ENCODE measurements at places on chromosomes 7 and 10. TPM values are rescaled to one million over a fixed set of nuclear protein-coding genes. Genes with fewer than 3 reads are reported as not detected.

- no peak overlapping the region for H3K4me3 ChIP-seq
- H3K36me3 ChIP-seq, result no peaks in the 10 kb centered on the region
- no peak overlapping the region for H3K27ac ChIP-seq
- no peak for DNase-seq
- H3K27me3 ChIP-seq, result peaks cover 86% of the 10 kb centered on the region
These were observed 14.0 kb upstream of the UNCX start for GRCh38 chr7:1218541-1219165.

DNA sequence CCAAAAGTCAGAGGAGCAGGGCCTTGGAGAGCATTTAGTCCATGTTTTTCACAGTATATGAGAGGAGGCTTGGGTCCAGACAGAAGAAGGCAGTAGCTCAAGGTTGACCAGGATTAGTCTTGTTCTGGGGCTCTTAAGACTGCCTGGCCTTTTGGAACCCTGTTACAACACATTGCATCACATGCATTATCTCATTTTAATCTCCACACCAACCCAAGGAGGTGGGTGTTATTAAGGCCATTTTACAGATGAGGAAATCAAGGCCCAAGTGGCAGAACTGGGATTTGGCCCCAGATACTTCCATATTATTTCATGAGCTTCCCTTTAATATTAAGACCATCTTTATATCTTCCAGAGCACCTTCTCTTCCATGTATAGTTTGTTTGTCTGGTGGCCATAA, 38.8 kb downstream of the RPS24 start:
- H3K4me1 ChIP-seq, result no peaks in the 10 kb centered on the region
- H3K36me3 ChIP-seq, result no peaks in the 10 kb centered on the region
- H3K27me3 ChIP-seq, result no peaks in the 10 kb centered on the region
- DNase-seq, result no peak
- no peak overlapping the region for H3K4me3 ChIP-seq

DNA sequence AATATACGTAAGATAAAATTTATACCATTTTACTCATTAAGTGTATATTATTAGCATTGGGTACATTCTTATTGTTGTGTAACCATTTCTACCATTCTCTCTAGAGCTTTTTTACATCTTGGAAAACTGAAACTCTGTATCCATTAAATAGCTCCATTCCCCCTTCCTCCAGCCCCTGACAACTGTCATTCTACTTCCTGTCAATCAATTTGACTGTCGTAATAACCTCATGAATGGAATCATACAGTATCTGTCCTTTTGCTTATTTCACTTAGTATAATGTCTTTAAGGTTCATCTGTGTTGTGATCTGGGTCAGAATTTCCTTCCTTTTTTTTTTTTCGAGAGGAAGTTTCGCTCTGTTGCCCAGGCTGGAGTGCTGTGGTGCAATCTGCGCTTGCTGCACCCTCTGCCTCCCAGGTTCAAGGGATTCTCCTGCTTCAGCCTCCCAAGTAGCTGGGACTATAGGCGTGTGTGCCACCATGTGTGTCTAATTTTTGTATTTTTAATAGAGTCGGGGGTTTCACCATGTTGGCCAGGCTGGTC, 15.6 kb downstream of the ZRANB1 start:
- H3K4me1 ChIP-seq, result peaks cover 21% of the 10 kb centered on the region
- no peak for DNase-seq
- no peaks in the 10 kb centered on the region for H3K36me3 ChIP-seq
- no peak overlapping the region for H3K4me3 ChIP-seq

- peak within 1 kb of the TSS; percentile 56 for H3K4me3 ChIP-seq
- peak; percentile 74 for DNase-seq
- H3K36me3 ChIP-seq, result no peaks in the 10 kb centered on the region
These were observed at the start of gene LRRC4 for GRCh38 chr7:128030654-128031611. TSS of gene LRRC4 (minus strand) at chr7:128031437. CDS start at chr7:128030640, 797 bp downstream.

The YAE1 gene
- total RNA-seq, result 16.5 TPM

The GPER1 gene
- total RNA-seq, result 11.1 TPM

The SLC29A4 gene
- 0.98 TPM for total RNA-seq

The HHEX gene
- total RNA-seq, result 12.2 TPM

DNA sequence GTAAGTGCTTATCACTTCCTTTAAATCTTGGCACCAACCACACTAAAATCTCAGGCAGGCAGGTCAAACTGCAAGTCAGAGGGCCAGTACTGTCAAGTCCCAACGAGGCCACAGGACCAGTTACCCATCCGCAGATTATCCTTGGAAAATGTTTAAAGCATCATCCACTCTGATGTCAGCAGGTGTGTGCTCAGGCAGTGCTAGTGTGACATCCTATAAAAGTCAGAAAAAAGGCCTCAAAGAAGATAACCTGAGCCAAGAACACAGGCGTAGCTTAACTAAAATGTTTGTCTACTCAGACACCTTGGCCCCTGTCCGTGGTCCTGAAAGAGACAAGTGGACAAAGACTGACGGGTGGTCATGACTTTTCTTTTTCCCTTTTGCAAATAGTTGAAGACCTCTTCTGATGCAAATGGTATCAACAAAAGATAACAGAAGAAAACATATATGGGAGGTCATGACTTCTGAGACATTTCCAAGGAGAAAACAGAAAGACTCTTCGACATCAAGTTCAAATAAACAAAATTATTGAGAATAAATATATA, 309.3 kb downstream of the KCNMA1 start:
- H3K27me3 ChIP-seq, result peaks cover 7% of the 10 kb centered on the region
- no peak for DNase-seq
- no peaks in the 10 kb centered on the region for H3K36me3 ChIP-seq
- no peak overlapping the region for H3K27ac ChIP-seq
- no peak overlapping the region for H3K4me3 ChIP-seq

The CCDC126 gene
- 14.4 TPM for total RNA-seq

GRCh38 chr10:30587522-30588031, 42.0 kb downstream of the LYZL2 start:
- peaks cover 27% of the 10 kb centered on the region for H3K4me1 ChIP-seq
- H3K27ac ChIP-seq, result no peak overlapping the region
- H3K27me3 ChIP-seq, result no peaks in the 10 kb centered on the region
- H3K36me3 ChIP-seq, result no peaks in the 10 kb centered on the region
- no peak overlapping the region for H3K4me3 ChIP-seq

The IFT22 gene
- total RNA-seq, result 16.2 TPM

DNA sequence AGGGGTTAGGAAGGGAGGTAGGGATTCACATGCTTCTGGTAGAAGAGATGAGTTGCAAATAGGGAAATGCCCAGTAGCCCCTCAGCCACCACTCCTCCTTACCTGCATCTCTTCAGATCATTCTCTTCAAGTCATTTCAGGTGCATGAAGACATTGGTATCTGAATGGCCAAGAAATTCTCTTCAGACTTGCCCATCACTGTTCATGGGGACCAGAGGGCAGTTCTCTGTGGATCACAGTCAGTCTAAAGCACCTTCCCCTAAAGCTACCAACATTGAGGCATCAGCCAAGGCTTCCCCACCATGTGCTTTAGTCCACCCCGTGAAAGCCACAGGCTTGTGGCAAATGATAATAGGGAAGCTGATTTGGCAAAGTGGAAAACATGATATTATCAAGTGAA, 319.4 kb upstream of the ZNF32 start:
- H3K27ac ChIP-seq, result no peak overlapping the region
- peaks cover 19% of the 10 kb centered on the region for H3K4me1 ChIP-seq
- no peaks in the 10 kb centered on the region for H3K36me3 ChIP-seq
- H3K27me3 ChIP-seq, result no peaks in the 10 kb centered on the region
- no peak for DNase-seq
- H3K4me3 ChIP-seq, result no peak overlapping the region

DNA sequence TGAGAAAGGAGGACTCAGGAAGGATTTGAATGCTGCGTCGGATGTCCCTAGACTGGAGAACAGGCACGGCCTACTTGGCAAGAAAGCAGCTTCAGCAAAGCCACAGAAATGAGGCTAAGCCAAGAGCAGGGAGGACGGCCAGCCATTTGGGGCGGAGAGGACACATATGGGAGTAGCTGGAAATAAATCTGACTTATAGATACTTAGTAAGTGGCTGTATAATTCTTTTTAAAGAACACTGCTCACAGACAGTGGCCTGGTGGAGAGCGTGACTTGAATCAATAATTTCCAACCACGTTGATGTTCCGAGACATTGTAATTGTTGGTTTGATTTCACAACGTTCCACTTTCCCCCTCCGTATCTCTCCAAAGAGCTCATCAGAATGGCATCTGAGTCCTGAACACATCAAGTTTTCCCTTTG, 67.7 kb upstream of the JCAD start:
- H3K27me3 ChIP-seq, result no peaks in the 10 kb centered on the region
- H3K36me3 ChIP-seq, result no peaks in the 10 kb centered on the region
- H3K4me3 ChIP-seq, result no peak overlapping the region
- no peak overlapping the region for H3K27ac ChIP-seq

- no peak overlapping the region for H3K27ac ChIP-seq
- H3K4me1 ChIP-seq, result no peaks in the 10 kb centered on the region
- H3K36me3 ChIP-seq, result no peaks in the 10 kb centered on the region
- H3K27me3 ChIP-seq, result no peaks in the 10 kb centered on the region
These were observed 117.8 kb downstream of the GPR37 start for GRCh38 chr7:124647630-124648306.

The SEMA3E gene
- 11.9 TPM for total RNA-seq

GRCh38 chr10:21926949-21927348, 76.6 kb downstream of the DNAJC1 start:
- H3K27me3 ChIP-seq, result no peaks in the 10 kb centered on the region
- no peak for DNase-seq
- H3K4me1 ChIP-seq, result no peaks in the 10 kb centered on the region
